Germinal center (tissue), 1 donor: ENCODE measurements at places on chromosomes 3 and 15.

- DNase-seq, result peak; percentile 69
Observed at GRCh38 chr3:72523429-72524151, 324.7 kb downstream of the SHQ1 start.

GRCh38 chr3:15796771-15797641 is 773 bp downstream of the ANKRD28 start:
- no peak for DNase-seq

- no peak for DNase-seq
Observed at GRCh38 chr3:474828-475227, 278.3 kb downstream of the CHL1 start.

DNA sequence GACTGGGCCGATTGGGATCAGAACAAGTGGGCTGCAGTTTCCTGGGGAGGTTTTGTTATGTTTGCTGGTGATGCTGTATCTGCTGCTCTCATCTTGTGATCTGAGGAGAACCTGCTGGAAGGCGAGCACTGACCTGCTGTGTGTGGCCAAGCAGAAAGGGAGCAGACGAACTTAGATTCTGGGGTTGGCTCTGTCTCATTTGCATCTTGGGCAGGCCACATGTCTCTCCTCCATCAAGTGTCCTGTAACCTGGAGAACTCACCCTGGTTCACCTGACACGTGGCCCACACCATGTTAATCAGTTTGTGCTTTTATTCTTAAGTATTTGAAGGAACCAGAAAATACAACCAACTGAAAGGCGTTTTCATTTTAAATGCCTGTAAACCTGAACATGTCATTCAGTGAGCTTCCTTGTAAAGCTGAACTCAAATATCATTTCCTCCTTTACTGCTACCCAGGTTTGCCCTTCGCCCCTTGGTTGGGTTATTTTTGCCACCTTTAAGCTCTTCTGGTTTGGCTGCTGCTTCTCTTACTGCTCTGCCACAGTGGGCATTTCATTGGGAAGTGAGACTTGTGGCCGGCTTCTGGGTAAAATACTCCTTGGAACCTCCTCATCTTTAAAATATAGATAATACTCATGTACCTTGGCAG is 33.5 kb upstream of the TRAK1 start:
- peak; percentile 65 for DNase-seq

DNA sequence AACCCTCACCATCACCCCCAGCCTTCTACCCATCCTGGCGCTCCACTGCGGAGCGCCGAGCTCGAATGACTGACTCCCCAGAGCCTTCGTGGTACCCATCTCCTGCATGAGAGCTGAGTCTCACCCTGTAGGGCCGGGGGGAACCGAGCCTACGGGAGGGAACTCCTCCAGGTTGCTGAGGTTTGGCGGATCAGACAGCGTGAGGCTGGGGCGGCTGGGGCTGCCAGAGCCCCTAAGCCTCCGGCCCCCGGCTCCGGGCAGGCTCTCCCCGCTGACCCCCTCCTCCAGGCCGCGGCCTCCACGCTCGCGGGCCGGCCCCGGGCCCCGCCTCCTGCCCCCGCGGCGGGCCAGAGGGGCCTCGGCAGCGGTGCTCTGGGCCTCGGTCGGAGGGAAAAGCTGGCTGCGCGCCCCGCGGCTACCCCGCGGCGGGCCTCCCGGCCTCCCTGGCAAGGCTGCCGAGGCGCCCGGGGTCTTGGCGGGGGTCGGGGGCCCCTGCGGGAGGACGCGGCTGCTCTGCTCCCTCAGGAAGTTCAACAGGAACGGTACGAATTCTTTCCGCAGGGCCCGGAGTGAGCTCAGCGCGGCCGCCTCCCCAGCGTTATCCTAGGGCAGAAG is 643 bp downstream of the CDAN1 start:
- DNase-seq, result peak; percentile 52

- DNase-seq, result no peak
Observed at GRCh38 chr3:168618827-168619470, 523.2 kb upstream of the GOLIM4 start.

GRCh38 chr15:95018888-95019545 is 787.7 kb downstream of the MCTP2 start:
- no peak for DNase-seq

- no peak for DNase-seq
Observed at GRCh38 chr3:129358772-129359371, 69.6 kb downstream of the EFCAB12 start.

DNA sequence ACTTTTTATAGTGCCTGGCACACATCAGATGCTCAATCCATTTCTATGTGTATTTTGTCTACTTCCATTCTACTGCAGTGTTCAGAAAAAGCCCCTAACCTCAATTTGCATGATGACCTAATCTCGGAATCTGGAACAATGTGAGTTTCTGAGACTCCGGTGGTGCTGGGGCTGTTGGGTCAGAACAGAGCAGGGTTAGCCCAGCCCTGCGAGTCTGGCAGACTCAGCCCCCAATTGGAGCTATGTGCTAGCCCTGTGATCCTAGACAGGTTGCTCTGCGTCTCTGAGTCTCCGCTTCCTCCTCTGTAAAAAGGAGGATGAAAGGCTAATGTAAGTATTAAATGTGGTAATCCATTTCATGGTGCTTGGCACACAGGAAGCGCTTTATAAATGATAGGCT is 95.0 kb upstream of the ICE2 start:
- no peak for DNase-seq

DNA sequence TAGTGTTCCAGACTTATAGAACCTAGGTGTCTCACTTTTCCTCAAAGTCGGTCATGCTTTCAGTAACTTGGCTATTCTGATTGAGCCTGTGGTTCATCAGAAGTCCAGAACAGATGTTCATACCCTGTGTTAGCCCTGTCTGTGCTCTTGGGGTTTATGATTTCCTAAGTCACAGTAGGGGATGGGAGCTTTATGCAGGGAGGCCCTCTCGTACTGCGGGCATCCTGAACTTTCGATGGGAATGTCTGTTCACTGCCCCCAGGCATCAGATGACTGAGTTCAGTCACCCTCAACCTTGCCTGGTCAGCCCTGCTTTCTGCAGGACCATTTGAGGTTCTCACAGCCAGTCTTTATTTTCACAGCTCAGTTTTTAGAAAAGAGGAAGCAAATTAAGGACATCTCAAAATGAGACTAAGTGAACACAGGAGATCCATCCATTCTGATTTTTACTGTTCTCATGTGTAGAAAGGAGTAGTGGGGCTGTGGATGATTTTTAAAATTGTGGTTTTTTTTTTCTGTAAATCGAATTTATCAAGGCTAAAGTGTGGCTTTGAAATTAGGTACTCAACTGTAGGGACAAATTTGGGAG is 71.3 kb downstream of the CMTM8 start:
- DNase-seq, result no peak

DNA sequence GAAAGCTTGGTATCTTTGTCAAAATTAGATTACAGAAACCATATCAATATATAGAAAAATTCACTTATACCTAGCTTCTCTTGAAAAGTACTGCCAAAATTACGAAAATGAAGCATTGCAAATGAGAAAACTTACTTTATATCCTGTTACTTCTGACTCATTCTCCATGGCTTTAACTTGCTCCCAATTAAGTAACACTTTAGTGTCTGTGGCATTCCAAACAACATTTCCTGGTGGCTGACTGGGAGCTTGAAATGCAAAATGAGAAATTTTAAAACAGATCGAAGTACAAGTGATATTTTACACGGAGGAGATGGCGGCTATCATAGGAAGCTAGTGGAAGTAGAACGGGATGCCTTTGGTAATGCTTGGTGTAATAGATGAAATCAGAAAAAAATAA is 347.3 kb downstream of the CNTN3 start:
- no peak for DNase-seq

DNA sequence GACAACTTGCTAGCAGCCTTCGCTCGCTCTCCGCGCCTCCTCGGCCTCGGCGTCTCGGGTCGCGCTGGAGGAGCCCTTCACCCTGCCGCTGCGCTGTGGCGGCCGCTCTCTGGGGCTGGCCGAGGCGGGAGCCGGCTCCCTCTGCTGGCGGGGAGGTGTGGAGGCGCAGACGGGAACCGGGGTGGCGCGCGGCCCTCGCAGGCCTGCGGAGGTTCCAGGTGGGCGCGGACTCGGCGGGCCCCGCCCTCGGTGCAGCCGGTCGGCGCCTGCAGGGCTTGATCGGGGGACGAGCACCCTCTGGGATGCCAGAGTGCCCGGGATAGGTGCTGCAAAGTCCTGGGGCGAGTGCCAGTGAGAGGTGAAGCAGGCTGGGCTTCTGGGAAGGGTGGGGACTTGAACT is 989.9 kb downstream of the ROBO2 start:
- no peak for DNase-seq

GRCh38 chr3:151926956-151927355 is 53.5 kb downstream of the SUCNR1 start:
- DNase-seq, result no peak

GRCh38 chr3:78565712-78566111 is 1202.1 kb downstream of the ROBO1 start:
- DNase-seq, result no peak

GRCh38 chr3:52236424-52236886 is 2.5 kb downstream of the TWF2 start:
- DNase-seq, result no peak

DNA sequence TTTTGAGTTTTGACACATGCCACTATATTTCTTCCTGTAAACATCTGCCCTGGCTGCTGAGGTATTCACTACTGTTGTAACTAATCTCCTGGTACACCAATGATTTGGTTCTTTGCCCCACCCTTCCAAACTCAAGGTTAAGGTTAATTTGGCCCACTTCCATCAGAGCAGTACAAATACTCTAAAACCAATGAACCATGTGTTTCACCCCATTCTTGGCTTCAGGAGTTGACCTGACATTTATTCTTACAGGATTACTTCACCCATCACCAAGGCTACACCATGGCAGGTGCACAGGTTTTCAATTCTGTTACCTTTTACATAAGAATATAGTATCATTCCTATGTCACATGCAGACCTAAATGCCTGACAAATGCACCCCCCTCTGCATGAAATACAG is 1179.9 kb downstream of the ZPLD1 start:
- DNase-seq, result no peak

DNA sequence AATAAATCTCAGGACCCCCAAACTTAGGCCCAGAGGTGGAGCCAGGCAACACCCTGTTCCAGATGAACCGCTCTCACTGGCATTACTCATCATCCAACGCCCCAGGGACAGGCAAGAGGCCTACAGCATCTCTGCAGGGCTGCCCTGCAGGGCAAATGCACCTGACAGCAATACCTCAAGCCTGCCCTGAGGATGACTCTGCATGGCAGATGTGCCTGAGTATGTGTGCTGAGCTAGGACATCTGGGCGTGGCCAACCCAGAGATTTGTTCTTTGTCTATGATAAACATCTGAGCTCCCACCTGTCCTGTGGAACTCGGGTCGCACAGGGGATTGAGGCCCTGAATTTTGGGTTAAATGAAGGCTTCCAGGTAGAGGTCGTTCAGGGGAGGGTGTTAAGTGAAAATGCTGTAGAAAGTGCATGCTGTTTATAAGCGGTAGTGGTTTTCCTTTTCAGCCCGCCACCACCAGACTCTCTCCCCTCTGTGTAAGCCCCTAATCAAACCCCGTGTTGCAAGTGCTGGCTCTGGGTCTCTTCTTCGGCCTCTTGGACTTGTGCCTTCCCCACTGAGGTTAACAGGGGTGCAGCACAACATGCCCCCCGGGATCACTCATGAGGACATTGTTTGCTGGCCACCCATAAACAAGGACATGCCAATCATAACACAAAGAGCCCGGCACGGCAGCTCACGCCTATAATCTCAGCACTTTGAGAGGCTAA is 92.3 kb downstream of the ATP10A start:
- no peak for DNase-seq

DNA sequence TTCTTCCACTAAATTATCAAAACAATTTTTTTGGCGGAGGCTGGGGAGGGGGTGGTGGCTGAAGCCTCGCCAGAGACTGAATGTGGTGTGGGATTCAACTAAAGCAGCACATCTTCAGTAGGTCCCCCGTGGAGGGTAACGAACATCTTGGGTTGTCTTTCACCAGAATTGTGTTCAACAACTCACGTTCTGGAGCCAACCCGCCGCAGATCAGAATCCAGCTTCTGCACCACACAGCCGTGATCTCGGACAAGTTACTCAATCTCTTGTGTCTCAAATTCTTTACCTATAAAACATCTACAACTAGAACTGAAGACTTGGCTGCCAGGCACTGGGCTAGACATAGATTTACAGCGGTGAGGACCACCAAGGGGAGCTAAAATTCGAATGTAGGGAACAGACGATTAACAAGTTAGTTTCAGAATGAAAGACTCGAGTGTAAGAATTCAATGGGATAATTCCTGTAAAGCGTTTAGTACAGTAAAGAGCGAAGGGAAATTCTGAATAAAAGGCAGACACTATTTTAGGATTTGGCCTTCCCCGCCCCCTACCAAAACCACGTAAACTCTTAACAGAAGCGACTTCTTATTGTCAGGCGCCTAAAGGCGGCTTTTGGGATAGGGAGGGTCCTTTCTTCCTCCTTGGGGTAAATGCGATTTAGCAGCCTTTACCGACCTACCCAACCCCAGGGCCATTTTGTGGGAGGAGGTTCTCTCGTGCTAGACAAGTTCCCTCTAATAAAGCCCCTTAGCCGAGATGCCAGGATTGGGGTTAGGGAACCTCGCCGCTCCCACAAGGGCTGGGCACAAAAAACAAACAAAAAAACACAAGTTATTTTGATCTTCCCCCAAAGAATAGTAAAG is 697 bp upstream of the RAB5A start:
- no peak for DNase-seq

GRCh38 chr3:149592758-149593240 is 65.0 kb downstream of the WWTR1 start:
- DNase-seq, result no peak

GRCh38 chr15:70090436-70091296 is 7.1 kb downstream of the TLE3 start:
- no peak for DNase-seq

DNA sequence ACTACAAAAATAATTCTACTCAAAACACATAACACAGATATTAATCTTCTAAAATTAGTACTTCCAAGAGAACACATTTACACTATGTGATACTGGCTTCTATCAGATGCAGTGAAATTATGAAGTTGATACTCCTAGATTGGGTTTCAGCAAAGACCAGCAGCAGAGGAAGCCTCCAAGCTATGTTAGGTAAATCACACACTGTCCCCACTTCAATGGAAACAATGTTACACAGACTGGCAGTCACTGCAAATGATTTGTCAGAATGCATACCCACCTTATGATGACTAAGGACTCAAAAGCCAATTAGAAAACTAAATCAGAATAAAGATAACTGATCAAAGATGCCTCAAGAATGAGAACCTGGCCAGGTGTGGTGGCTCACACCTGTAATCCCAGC is 90.1 kb upstream of the MYO5C start:
- DNase-seq, result no peak

GRCh38 chr15:35752134-35752466 is 206.1 kb upstream of the DPH6 start:
- no peak for DNase-seq

GRCh38 chr15:54347082-54347827 is 369.0 kb downstream of the UNC13C start:
- DNase-seq, result no peak

- DNase-seq, result no peak
Observed at GRCh38 chr3:192929146-192929545, 11.5 kb upstream of the MB21D2 start.

DNA sequence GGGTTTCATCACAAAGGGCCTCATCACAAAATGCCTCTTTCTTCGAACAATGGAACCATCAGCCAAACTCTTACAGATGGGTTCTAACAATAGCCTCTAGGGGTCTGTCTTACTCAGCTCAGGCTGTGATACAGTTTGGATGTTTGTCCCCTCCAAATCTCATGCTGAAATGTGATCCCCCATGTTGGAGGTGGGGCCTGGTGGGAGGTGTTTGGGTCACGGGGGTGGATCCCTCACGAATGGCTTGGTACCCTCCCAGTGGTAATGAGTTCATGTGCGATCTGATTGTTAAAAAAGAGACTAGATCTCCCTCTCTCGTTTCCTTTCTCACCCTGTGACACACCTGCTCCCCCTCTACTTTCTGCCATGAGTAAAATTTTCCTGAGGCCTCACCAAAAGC is 47.9 kb upstream of the LIPC start:
- DNase-seq, result no peak
